ENCODE measurements at places on chromosomes 3 and 15. TPM values are rescaled to one million over a fixed set of nuclear protein-coding genes. Genes with fewer than 3 reads are reported as not detected.

Gene TICRR
- total RNA-seq, result 5.7 TPM

Gene TMEM40
- not detected for total RNA-seq

Gene GLT8D1
- 60.0 TPM for total RNA-seq

Gene CAV3
- total RNA-seq, result not detected

Gene GOLGA8Q
- total RNA-seq, result 1.6 TPM

Gene GATM
- 93.4 TPM for total RNA-seq

Gene CPLX3
- total RNA-seq, result 1.00 TPM

Gene NMB
- total RNA-seq, result 2.3 TPM

Gene RTP3
- not detected for total RNA-seq

Gene RYR3
- total RNA-seq, result 62.5 TPM

Gene TRH
- total RNA-seq, result 16.4 TPM

Gene THAP10
- total RNA-seq, result 5.1 TPM

Gene SEMA3F
- 8.2 TPM for total RNA-seq

Gene GOLGA8J
- 0.36 TPM for total RNA-seq

Gene PPP1R14D
- total RNA-seq, result not detected

Gene UNC45A
- total RNA-seq, result 39.0 TPM

Gene TRPC1
- total RNA-seq, result 91.6 TPM

Gene DPPA4
- total RNA-seq, result 4.6 TPM

Gene TLR9
- total RNA-seq, result 0.09 TPM

Gene KCNH8
- total RNA-seq, result 16.0 TPM

Data from cerebellum (tissue), 4 donors.